OCI-M1 (cell line): ENCODE measurements at places on chromosomes 7 and 10.
A peak's percentile ranks its signal among the peaks of the same experiment; 100 is the strongest.

DNA sequence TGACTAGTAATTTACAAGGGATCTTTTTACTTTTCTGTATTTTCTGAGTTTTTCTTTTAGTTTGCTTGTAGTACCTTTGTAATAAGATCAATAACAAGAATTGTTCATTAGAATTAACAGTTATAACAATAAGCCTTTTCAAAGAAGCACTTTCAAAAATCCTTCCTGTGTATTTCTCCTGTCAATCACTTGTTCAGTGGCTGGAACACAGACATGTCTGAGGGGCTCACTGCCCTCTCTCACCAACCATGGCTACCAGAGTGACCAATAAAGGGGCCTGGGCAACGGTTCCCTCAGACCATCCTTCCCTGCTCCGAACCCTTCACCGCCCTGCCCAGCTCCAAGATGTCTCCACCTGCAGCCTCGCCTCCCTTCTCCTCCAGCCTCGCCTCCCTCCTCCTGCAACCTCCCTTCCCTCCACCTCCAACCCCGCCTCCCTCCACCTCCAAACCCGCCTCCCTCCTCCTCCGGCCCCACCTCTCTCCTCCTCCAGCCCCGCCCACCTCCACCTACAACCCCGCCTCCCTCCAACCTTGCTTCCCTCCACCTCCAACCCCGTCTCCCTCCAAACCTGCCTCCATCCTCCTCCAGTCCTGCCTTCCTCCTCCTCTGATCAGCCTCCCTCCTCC, 353.4 kb downstream of the TNS3 start:
- no peak for DNase-seq

DNA sequence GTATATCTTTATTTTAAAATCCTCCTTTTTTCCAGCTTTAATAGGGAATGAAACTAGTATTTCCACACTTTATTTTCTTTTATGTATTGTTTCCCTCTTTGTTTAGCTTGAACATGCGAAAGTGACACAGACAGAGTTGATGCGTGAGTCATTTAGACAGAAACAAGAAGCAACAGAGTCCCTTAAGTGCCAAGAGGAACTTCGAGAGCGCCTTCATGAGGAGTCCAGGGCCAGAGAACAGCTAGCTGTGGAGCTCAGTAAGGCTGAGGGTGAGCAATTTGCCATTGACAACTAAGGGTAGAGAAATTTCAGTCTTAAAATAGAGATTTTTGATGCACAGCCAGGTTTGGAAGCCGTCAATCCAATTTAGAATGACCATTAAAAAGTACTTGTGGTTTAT, 73.1 kb downstream of the CYP51A1 start:
- DNase-seq: no peak

- peak; percentile 56 for DNase-seq
Observed at GRCh38 chr10:73478636-73479035, 17.2 kb downstream of the PPP3CB start.

DNA sequence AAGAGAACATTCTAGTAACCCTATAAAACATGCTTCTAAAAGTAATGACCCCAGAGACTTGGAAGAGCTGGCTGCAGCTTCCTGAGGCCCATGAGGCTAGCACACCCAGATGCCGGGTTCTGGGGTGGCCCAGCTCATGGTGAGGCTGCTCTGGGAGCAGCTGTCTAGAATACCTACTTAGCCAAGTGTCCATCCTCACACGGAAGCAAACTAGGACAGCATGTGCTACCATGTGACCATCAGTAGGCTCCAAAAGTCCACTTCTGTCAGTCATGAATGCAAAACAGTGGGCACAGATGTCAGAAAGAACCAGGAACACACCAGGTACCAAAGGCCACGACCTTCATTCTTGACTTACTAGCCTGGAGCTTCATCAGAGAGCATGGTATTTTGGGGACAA, 32.4 kb downstream of the CTBP2 start:
- no peak for DNase-seq

DNA sequence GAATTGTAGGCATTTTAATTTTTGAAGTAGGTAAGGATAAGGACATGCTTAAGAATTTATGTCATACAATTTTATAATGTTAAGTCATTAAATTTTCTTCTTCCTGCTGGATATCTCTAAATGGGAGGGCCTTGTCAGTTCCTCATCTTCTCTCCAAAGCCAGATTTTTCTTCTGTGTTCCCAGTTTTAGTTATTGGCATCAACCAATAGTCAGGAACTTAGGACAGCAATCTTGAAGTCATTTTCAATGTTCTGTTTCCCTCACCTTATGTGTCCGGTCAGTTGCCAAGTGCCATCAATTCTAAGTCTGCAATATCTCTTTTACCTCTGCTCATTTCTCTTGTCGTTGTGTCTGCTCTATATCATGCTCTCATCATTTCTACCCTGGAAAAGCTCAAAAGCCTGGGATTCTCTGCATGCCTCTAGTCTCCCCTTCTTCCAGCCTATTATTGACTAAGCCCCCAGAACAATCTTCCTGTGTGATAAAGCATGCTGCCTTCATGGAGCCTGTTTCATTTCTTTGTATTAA, 145.2 kb downstream of the PPP1R9A start:
- DNase-seq: no peak

GRCh38 chr7:117319181-117319580, 3.7 kb downstream of the WNT2 start:
- DNase-seq: no peak

GRCh38 chr10:33293076-33293475, 41.4 kb downstream of the NRP1 start:
- DNase-seq: no peak

DNA sequence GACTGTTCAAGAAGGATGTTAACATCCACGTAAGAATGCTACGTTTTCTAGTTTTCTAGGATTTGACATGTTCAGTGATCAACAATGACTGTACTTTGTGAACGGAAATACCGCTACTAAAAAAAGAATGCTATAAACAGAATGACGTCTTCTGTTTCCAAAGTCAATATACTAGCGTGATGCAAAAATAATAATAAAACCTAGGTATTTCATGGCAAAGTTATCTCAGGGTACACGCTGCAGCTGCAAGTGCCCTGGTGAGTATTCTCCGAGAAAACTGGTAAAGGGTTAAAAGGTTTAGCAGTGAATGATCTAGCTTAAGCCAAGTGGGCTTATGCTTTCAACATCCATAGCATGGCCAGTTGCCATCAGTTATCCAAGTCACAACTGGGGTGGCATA, 653.3 kb upstream of the PFKP start:
- no peak for DNase-seq

- DNase-seq: no peak
Observed at GRCh38 chr10:3647074-3647473, 137.9 kb downstream of the KLF6 start.

DNA sequence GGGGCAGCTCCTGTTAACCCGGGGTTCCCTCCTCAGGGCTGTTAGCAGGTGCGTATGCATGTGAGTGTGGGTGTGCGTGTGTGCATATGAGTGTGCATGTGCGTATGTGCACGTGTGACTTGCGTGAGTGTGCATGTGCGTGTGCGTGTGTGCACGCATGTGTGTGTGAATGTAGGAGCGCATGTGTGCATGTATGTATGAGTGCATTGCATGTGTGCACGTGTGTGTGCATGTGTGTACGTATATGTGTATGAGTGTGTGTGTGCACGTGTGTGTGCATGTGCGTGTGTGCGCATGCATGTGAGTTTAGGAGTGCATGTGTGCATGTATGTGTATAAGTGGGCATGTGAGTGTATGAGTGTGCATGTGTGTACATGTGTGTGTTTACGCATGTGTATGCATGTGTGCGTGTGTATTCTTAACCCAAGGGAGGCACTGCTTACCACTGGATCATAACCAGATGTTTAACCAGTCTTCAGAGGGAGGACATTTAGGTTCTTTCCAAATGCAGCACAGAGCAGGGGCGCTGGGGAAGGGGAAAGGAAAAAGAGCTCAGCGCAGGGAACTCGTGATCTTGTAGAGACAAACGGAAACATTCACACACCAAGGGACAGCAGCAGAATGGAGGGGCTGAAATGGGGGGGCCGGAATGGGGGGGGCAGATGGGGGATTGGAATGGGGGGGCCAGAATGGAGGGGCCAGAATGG, 45.0 kb downstream of the PWWP2B start:
- DNase-seq: no peak

- no peak for DNase-seq
Observed at GRCh38 chr7:138975343-138976104, 5.7 kb downstream of the KIAA1549 start.

- no peak for DNase-seq
Observed at GRCh38 chr7:37150856-37151255, 297.8 kb downstream of the ELMO1 start.

- no peak for DNase-seq
Observed at GRCh38 chr10:58087896-58088295, 179.8 kb downstream of the IPMK start.

GRCh38 chr7:133196856-133197612, 55.8 kb upstream of the EXOC4 start:
- DNase-seq: no peak

- DNase-seq: no peak
Observed at GRCh38 chr10:123642293-123642692, 23.9 kb upstream of the GPR26 start.

GRCh38 chr10:61779950-61780659, 117.4 kb downstream of the CABCOCO1 start:
- peak; percentile 95 for DNase-seq

DNA sequence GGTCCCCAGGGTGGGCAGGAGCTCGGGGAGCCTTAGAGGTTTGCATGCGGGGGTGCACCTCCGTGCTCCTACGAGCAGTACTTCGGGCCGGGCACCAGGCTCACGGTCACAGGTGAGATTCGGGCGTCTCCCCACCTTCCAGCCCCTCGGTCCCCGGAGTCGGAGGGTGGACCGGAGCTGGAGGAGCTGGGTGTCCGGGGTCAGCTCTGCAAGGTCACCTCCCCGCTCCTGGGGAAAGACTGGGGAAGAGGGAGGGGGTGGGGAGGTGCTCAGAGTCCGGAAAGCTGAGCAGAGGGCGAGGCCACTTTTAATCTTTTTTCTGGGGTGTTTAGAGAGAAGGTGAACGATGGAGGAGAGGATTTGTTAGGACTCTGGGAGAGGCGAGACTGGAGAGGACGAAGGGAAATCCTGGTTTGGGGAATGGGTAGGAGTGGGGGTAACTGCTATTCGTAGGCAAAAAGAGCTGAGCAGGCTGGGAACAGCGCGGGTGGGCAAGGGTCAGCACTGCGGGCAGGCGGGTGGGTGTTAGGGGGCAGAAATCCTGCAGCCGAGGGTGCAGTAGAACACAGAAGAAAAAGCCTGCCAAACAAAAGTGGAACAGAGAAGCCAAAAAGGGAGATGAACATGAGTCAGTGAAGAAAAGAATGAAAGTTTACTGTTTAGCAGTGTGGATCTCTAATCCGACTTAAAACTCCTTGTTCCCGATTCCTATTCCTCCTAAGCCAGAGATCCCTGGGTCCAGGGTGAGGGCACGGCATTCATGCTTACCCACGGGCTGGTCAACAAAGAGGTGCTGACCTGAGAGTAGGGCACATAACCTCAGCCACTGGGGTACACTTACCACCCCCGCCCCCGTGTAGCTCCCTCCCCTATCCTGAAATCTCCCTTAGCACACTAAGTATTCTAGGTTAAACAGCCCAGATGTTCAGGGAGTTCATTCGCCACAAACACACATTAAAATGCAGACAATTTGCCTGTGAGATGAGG, 26.9 kb downstream of the PRSS2 start:
- no peak for DNase-seq

DNA sequence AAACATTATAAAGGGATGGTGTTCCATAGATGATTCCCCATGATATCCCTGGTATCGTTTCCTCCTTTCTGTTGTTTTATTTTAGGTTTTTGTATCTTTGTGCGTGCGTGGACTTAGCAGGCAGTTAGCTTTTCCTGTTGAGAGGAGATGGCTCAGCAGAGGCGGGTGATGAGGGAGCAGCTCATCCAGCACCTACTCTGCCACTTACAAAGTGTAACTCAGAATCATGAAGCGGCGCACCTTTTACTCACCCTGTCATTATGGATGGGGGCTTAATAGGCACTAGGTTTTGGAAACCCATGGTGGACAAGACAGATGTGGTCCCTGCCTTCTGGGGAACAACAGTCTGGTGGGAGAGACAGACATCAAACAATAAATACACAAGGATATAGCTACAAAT, 17.1 kb downstream of the FAM241B start:
- DNase-seq: no peak

DNA sequence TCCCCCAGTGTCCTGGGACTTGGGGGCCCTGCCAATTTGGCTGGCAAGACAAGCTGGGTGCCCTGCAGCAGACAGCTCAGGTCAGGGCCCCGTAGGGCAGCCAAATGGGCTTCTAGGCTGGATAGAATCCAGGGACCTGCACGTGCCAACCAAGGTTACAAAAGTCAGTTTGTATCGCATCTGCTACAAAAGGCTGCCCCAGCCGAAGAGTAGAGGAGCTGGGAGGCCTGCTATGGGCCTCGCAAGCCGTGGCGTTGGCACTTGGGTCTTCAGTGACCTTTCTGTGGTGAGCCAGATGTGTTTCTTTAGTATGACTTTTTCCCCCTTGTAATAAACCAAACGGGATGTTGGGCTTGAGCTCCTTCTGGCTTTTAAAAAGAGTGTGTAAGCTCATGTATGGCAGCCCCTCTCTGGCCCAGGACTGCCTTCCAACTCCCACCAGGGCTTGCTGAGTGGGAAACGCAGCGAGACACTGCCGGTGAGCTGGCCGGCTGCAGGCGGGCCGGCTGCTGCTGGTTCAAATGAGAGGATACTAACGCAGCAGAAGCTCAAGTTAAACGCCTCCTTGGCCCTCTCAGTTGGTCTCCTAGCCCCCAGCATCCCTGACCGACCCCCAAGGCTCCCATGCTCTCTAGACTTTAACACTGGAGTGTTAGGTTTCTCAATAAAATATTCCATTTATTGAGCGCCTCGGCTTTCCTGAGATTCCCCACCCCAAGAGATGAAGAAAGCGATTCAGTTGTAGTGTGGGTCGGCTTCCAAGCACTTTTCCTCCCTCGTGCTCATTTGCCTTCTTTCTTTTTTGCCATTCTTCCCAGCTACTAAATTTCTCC, 3.1 kb upstream of the HOXA10 start:
- no peak for DNase-seq

DNA sequence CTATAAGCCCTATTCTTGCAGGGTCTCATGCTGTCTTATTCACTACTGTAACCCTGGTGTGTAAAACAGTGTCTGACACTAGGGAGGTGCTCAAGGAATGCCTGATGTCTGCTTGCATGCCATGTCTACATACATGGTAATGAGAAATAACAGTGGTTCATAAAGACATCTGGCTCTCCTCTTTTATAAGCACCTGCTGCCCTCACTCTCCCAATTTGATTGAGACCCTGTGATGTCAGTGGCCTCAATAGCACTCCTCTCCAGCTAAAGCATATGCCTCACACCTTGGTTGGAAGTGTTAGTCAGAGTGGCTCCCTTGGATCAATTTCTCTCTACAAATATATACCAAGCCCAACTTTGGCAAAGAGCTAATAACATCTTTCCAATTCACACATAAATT, 30.6 kb downstream of the ANK3 start:
- no peak for DNase-seq

GRCh38 chr7:95536656-95537311, 51.0 kb downstream of the ASB4 start:
- DNase-seq: no peak

- DNase-seq: no peak
Observed at GRCh38 chr10:67868132-67868531, 16.3 kb upstream of the SIRT1 start.
